T-cell (primary cell): ENCODE measurements at places on chromosomes 1 and 21.

DNA sequence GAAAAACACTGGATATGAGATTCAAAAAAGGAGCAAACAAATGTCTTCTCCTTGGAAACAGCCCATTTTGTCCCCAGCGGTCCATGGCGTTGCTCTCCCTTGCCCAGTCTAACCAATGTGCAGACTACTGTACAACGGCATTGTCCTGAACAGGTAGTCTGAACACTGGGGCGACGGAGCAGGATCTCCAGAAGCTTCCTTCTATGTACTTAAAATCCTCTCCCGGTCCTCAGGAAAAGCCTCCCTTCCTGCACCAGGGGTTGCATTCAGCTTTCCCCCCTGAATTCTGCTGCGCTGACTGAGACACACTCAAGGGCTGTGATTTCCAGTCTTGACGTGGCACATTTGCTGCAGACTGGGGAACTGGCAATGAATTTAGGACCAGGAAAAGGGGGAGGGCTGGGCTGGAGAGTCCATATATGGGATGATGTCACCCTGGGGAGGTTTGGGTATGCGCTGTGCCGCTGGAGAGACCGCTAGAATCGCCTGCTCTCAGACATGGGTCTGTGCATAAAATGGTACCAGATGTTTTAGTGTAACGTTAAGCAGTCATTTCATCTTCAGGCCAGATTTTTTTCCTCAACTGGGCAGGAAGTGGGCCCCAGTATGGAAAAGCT, 275.9 kb upstream of the C1orf105 start:
- no peak for DNase-seq

DNA sequence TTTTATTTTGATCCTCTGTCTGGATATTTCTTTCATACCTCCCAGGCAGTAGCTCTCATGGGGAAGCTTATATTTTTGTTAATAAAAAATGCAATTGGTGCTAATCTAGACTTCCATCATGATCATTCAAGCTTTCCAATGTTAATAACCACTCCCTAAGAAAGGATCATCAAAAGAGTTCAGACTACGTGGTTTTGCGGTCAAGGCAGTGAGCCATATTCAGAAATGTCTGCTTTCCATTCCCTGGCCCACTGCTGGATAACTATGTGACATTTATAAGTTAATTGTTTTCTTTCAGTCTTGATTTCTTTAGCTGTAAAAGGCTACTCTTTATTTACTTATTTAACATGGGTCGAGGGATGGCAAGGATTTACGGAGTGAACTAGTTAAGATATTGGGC, 414.6 kb downstream of the LMO4 start:
- no peak for DNase-seq

DNA sequence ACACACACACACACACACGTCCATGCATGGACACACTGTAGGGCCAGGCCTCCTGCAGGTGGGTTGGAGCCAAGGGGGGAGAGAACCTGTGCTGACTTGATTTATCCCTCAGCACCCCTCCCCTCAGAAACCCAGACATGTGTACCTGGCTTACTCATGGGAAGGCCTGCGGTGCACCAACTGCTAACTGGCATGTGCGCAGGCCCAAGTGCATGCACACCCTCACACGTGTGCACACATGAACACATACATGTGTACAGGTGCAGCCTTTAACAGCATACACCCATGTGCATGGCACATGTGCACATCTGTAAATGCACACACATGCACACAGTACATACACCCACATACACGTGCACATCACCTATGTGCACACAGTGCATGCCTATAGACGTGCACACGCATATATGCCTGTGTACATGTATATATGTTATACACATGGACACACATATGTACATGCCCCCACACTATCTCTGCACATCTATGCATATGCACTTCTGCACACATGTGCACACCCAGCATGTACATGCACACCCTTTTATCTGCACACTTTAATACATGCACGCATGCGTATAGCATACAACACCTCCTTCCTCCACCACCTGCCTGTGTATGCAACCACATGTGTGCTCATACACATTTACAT, 67.5 kb downstream of the TRIM11 start:
- DNase-seq, result no peak

GRCh38 chr21:15195768-15196167, 131.0 kb upstream of the NRIP1 start:
- no peak for DNase-seq

GRCh38 chr1:154342836-154343472, 17.6 kb downstream of the ATP8B2 start:
- DNase-seq, result peak; percentile 72

DNA sequence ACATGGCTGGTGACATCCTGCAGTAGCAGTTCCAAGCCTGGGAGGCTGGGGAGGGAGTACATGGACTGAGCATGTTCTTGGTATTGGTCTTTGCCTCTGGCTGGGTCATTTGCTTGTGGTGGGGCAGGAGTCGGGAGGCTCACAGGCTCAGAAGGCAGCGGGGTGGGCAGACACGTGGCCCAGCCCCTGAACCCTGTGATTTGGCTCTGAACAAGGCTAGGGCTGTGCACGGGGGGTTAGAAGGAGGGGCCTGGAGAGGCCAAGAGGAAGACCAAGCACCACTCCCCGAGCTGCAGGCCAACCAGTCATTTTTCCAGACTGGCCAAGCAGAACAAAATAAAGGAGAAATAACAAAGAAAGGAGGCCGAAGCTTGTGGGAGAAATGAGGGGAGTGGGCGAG, 9.7 kb upstream of the PRELP start:
- DNase-seq, result no peak
